Osteocyte (in vitro differentiated cells): ENCODE measurements at places on chromosomes 6 and 20. TPM values are rescaled to one million over a fixed set of nuclear protein-coding genes. Genes with fewer than 3 reads are reported as not detected.

- no peak for DNase-seq
Observed at GRCh38 chr6:111866857-111867256, 6.4 kb downstream of the FYN start.

MEP1A gene
- not detected in 2 replicates for total RNA-seq

- DNase-seq: no peak
Observed at GRCh38 chr6:144935661-144936060, 650.5 kb downstream of the UTRN start.

DNA sequence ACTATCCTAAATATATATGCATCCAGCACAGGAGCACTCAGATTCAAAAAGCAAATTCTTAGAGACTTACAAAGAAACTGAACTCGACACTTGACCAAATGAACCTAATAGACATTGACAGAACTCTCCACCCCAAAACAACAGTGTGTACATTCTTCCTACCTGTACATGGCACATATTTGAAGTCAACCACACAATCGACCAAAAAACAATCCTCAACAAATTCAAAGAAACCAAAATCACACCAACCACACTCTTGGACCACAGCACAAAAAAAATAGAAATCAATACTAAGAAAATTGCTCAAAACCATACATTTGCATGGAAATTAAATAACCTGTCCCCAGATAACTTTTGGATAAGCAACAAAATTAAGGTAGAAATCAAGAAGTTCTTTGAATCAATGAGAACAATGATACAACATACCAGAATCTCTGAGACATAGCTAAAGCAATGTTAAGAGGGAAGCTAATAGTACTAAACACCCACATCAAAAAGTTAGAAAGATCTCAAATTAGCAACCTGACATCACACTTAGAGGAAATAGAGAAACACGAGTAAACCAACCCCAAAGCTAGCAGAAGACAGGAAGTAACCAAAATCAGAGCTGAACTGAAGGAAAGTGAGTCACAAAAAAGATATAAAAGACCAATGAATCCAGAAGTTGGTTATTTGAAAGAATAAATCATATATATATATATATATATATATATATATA is 12.5 kb upstream of the TREM1 start:
- no peak for DNase-seq

DNA sequence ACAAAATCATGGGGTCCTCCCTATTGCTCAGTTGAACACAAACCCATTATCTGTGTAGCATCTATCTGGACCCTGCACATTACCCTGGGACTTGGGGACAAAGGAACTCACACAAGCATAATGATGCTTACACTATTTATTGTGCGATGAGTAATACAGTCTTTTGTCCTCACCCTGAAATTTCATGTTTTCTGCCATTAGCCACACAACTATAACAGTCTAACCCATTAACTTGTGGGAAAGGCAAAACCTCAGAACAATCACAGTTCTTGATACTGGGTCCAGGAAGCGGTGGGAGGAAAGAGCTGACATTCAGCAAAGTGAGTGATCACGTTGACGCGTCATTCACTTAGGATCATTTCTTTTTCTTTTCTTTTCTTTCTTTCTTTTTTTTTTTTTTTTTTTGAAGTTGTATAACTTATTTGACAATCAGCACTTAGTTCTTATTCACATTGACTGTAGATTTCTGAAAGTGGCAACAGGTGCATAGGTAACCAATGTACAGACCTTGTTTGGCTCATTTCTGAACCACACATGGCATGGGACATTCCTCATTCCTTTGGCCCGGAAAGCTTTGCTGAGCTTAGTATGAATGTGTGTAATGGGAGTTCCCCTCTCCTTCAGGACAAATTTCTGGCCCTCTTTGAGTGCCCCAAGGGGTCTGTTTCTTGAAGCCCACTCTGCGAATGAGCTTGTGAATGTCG is 94.8 kb upstream of the CNKSR3 start:
- DNase-seq: no peak

- peak; percentile 51 for DNase-seq
Observed at GRCh38 chr6:24614648-24615047, 31.3 kb downstream of the KIAA0319 start.

SMLR1 gene
- not detected in 2 replicates for total RNA-seq

DNA sequence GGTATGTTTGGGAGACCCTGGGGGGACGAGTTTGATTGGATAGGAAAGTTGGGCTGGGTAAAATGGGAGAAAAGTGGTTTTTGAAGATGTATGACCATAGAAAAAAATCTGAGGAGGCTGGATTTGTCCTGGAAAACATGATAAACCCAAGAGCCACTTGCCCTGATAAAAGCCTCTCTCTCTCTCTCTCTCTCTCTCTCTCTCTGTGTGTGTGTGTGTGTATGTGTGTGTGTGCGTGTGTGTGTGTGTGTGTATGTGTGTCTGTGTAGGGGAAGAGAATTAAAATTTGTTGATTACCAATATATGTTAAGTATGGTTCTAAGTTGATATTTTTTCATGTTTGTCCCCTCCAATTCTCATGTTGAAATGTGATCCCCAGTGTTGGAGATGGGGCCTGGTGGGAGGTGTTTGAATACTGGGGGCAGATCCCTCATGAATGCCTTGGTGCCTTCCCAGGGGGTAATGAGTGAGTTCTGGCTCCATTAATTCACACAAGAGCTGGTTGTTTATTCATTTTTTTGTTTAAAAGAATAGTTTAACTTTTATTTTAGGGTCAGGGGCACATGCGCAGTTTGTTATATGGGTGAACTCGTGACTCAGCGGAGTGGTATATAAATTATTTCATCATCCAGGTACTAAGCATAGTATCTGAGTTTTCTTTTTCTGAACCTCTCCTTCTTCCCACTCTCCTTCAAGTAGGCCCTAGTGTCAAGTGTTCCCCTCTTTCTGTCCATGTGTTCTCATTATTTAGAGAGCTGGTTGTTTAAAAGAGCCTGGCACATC is 208.8 kb downstream of the TFAP2B start:
- no peak for DNase-seq

MLN gene
- total RNA-seq: not detected in 2 replicates

- no peak for DNase-seq
Observed at GRCh38 chr6:163437466-163437865, 22.9 kb downstream of the QKI start.

HLA-DQB1 gene
- not detected in 2 replicates for total RNA-seq

- no peak for DNase-seq
Observed at GRCh38 chr6:43901733-43902230, 131.8 kb downstream of the VEGFA start.

GRCh38 chr6:35359346-35359743 is 17.0 kb downstream of the PPARD start:
- DNase-seq: no peak

DNA sequence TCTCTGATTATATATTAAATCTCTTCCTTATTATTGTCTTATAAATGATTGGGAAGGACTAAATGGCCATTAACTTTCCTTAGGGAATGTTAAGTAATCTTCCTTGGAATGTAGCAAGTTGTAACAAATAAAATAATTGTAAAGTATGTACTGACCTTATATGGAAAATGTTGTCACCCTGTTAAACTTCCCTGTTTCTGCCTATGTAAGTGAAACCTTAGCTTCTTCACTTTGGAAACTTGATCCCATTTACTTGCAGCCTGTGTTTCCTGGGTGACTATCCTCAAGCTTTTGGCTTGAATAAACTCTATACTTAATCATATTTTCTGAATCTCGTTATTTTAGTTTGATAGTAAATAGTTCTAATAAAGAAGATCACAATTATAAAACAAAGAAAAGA is 519.5 kb upstream of the PTCHD4 start:
- no peak for DNase-seq

DNA sequence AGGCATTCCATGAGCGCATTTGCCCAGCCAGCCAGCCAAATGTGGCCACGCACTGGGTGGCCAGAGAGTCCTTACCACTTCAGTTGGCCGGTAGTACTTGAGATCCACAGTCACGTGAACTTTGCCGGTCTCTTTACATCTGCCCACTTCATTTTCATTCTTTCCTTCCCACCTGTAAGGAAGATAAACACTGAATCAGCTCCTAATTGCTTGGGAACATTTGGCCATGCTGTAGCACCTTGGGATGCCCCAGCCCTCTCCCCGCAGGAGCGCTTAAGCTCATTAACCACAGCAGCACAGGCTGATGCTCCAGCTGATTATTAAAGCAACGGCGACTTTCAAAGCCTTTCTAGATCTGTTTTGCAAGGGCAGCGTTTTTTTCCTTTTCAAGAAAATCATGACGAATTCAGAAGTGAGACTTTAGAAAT is 116.6 kb downstream of the FOXC1 start:
- DNase-seq: no peak

MYLK2 gene
- 0.10 and 0.27 TPM in 2 replicates for total RNA-seq

DNA sequence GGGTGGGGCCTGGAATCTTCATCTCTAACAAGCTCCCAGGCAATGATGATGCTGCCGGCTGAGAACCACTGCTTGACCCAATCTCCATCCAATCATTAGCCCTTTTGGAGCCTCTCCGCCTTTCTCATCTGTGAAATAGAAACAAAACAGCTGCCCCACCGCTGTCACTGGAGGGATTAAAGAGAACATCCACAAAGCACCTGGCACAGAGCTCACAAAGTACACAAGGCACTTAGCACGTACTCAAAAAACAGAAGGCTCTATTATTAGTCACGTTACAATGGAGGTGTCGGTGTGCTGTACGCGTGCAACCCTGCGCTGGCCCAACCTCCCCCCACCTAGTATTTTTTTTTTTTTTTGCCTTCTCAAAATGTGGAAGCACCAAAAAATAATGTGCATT is 213.5 kb upstream of the ARID1B start:
- DNase-seq: no peak

STMND1 gene
- total RNA-seq: not detected in 2 replicates

GRCh38 chr6:160282444-160282843 is 23.8 kb upstream of the SLC22A2 start:
- no peak for DNase-seq

DNA sequence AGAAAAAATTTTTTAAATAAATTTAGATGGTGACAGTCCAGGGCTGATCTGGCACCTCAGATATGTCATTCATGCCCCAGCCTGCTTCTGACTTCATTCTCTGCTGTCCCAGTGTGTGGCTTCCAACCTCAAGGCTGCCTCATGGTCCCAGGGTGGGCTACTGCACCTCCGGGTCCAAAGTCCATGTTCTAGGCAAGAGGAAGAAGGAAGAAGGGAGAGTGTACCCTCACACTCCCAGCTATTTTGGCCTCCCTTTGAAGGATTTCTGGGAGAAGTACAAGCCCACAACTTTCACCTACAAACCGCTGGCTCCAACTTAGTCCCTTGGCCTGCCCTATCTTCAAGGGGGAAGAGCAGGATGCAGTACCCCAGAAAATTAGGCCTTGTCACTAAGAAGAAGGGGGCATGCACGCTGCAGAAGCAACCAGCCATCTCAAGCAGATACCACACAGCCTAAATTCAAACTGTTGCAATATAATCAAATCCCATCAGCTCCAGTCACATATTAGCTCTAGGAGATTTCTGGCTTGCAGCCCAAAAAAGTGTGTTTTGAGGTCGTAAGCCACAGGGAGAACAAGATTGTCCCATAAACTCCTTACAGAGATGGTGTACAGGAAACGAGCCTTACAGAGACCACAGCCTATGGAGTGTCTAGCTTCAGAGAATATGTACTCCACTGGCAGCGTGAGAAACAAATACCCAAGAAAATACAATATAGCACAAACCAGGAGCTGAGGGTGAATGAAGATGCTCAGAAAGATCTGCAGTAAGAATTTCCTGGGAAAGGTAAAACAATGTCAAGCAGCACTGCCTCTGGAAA is 906 bp upstream of the BTN3A2 start:
- no peak for DNase-seq

DNA sequence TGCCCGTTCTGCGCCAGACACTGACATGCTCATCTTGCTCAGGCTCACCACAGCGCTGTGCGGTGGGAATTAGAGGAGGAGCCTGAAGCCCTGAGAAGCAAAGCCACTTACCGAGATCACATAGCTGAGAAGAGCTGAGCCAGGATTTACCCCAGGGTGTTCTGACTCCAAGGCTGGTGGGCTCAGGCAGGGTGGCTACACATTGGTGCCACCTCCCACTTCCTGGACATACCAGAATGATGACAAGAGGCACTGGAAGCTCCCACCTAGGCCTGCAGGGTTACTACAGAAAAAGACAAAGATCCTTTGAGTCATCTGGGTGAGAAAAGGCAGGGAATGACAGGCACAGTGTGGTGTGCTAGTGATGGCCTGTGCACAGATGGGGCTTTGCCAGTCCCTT is 24.4 kb upstream of the FKBP1A start:
- peak; percentile 56 for DNase-seq

GRCh38 chr6:5786969-5787720 is 219.6 kb downstream of the NRN1 start:
- DNase-seq: no peak

ZNF831 gene
- total RNA-seq: not detected in 2 replicates

TBPL1 gene
- 29.7 and 35.0 TPM in 2 replicates for total RNA-seq

GFOD1 gene
- total RNA-seq: 0.65 and 0.89 TPM in 2 replicates

- no peak for DNase-seq
Observed at GRCh38 chr6:15327271-15327670, 81.4 kb downstream of the JARID2 start.

HSPA12B gene
- total RNA-seq: not detected in 2 replicates

GPSM3 gene
- 7.5 TPM in 2 replicates for total RNA-seq

DNA sequence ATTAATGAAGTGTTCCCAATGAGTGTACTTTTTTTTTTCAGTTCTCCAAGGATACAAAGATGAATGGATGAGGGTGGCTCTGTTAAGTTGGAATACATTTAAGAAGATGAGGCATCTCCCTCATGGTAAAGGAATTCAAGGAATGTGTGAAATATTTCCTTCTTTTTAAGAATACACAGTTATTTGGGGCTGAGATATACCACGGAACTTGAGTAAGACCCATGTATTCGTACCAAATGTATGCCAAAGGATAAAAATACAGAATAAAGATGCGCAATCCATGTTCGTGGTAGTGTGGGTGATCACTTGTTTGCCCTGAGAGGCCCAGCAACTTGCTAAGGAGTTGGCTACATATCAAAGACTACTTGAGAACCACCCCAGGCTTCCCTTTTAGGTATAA is 164.2 kb upstream of the TCF21 start:
- no peak for DNase-seq

- DNase-seq: no peak
Observed at GRCh38 chr6:44104481-44105021, 22.7 kb downstream of the MRPL14 start.
